Testis (tissue), 5 donors: ENCODE measurements at places on chromosomes 6 and 20.

DNA sequence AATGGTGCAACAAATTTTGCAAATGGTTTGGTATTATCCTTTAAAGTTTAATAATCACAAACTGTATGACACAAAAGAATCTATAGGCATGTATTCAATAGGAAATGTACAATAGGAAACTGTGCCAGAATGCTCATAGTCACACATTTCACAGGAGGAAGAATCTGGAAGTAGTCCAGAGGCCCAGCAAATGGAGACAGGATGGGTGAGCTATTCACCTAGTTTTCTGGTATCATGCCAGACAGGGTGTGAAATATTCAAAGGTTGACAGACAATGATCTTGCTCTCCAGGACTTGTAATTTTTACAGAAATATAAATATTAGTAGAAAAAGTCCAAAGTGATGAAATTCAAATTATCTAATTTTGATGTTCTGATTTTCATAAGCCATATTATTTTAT is 520.1 kb upstream of the IMPG1 start:
- DNase-seq: no peak

DNA sequence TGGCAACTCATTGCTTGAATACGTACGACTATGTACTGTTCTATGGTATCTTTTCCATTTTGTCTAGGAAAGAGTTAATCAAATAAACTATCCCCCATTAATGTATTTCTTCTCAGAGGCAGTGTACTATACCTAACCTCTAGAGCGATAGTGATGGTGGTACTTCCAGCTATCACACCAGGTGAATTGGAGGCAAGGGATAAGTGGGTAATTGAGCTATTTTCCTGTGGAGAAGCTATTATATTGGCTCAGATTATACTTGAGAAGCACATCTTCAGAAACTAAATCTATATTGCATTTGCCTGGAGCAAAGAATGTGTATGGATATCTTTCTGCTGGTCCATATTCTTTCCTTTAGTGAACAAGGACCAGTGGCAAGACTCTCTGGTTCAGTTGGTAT is 430.7 kb upstream of the KHDRBS2 start:
- DNase-seq: no peak

- DNase-seq: no peak
Measured at GRCh38 chr6:31858707-31859106, 3.9 kb downstream of the NEU1 start.

DNA sequence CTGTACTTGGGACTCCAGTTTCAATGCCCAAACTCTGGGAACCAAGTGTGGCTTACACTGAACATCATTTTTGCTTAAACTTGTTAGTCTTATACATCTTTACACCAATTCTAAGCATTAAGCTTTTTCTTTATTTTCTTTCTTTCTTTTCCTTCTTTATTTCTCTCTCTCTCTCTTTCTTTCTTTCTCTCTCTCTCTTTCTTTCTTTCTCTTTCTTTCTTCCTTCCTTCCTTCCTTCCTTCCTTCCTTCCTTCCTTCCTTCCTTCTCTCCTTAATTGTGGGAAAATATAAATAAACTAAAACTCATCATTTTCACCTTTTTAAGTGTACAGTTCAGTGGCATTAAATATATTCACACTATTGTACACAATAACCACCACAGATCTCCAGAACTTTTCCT is 31.6 kb upstream of the HLA-DQA2 start:
- DNase-seq: no peak

DNA sequence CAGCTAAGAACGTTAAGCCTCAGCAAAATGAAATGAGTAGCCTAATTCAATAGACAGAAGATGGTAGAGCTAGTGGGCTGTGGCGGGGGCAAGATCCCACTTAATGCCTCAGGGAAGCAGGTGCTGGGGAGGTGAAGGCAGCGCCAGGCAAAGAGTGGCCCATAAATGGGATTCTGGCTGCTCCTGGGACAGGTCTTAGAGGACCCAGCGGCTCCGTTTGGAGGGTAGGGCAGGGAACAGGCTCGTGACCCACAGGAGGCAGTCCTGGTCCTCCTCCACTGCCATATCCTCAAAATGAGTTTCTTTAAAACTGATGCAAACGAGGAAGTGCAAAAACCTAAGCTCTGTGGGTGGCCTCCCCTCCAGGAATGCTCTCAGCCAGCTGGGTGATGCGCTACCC is 32.7 kb downstream of the SAYSD1 start:
- no peak for DNase-seq

DNA sequence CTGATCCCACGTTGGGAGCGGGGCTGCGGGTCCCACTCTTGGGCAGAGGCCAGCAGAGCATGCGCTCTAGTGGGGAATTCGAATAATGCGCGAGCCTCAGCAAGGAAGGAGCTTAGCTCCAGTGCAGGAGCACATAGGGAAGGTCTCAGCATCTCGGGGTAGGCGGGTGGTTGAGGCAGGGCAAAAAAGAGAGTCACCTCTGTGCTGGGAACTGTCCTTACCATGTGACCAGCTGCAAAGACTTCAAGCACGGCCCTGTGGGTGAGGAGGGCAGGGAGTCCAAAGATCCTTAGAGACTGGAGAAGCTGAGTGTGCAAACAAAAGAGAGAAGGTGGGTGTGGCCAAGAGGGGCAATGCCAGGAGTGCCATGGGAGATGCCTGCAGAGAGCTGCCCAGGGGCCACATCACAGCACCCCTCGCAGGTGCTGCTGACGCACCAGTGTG is 79.2 kb upstream of the CD93 start:
- DNase-seq: no peak

DNA sequence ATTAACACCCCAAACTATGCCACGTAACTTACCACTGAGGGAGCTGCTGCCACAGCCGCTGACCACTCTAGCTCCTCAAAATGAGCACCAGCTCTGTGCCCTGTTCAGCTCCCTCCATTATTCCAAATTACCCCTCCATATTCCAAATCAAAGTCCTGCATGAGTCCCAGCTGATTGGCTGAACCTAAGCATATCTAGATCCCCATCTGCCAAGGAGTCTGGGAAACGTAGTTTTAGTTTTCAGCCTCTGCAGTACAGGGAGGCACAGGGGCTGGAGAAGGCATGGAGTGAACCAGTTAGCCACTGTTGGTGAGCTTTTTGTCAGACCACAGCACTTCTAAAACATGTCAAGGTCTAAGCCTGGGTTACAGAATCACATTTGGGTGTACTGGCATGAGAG is 15.9 kb downstream of the UNC5CL start:
- DNase-seq: no peak

DNA sequence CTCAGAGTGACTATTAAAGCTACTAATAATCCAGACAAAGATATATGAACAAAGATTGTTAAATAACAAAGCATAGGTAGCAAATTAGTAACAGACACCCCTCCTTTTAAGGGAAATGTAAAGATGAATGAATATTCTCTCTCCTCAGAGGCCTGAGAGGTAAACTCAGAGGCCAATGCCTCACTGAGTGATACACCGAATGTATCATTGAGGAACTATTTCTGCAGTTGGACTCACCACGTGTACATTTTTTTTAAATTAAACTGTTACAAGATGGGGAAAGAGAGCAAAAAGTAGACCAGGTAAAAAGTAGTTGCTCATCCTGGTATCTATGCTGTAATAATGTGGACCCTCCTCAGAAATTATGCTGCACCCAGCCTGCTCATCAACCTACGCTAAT is 72.3 kb upstream of the IPCEF1 start:
- no peak for DNase-seq

- no peak for DNase-seq
Measured at GRCh38 chr6:157456524-157456829, 75.5 kb downstream of the ZDHHC14 start.

DNA sequence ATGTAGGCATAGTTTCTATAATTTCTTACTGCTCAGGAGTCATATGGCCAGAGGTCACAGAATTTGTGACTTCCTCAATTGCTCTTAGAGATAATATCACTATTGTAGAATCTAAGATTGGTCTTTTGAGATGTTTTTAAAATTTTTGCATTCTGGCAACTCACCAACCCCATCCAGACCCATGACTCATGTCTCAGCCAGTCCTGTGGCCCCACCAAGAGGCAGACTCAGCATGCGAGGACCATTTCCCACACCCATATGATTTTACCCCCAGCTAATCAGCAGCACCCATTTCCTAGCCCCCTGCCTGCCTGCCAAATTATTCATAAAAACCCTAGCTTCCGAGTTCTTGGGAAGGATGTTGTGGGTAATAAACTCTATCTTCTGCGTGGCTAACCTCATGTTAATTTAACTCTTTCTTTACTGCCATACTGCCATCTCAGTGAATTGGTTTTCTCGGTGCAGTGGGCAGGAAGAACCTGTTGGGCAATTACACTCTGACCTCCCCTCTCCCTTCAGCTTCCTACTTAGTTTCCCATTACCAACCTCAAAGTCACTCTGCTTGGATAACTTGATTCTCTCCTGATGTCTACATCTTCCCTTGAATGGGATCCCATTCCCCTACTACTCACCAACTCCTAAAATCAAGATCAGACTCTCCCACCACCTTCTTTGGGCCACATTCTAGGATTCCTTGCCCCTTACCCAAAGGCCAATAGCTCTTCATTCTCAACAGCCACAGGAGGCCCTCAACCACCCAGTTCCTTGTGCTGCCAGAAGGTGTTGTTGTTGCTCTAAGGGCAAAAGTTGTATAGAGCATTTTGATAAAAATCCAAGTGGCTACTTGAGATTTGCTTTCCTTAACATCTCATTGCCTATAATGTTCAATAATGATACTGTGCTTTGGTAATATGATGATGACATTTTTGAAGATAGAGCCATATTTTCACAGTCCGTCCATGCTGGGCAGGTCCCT is 16.2 kb upstream of the IYD start:
- no peak for DNase-seq

GRCh38 chr20:11542645-11543044 is 375.0 kb upstream of the BTBD3 start:
- no peak for DNase-seq

GRCh38 chr20:40497899-40498691 is 190.9 kb downstream of the MAFB start:
- peak; percentile 24 for DNase-seq

DNA sequence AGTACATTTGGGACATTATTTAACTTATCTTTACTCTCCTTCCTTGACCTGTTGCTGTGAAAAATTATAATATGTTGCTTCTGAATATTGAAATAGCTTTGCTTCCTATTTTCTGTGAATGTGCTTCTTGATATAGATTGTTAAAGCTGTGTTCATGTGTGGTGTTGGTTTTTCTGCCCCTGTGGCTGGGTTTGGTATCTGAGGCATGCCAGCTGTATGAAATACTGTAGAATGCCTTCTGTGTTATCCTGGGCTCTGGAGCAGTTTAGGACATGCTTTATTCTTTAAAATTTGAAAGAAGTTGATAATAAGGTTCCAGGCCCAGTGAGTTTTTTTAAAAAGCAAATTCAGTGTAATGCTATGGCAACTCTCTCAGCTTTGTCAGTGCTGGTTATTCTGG is 71.7 kb downstream of the HIVEP1 start:
- DNase-seq: no peak

DNA sequence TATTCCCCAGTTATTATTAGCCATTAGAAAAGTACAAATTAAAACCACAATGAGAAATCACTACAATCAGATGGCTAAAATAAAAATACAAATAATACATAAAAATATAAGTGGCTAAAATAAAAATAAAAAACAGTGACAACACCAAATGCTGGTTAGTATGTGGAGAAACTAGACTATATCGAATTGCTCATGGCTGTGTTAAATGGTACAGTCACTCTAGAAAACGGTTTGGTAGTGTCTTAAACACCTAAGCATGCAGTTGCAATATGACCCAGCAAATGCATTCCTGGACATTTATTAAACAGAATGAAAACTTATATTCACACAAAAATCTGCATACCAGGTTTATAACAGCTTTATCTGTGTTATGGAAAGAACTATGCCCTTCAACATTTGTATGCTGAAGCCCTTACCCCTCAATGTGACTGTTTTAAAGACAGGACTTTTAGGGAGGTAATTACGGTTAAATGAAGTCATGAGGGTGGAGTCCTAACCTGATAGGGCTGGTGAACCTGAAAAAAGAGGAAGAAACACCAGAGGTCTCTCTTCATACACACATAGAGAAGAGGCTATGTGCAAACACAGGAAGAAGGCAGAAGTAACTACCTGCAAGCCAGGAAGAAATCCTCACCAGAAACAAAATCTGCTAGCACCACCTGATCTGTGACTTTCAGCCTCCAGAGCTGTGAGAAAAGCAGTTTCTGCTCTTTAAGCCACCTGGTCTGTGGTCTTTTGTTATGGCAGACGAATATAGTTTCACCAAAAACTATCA is 84.9 kb downstream of the ASCC3 start:
- no peak for DNase-seq

DNA sequence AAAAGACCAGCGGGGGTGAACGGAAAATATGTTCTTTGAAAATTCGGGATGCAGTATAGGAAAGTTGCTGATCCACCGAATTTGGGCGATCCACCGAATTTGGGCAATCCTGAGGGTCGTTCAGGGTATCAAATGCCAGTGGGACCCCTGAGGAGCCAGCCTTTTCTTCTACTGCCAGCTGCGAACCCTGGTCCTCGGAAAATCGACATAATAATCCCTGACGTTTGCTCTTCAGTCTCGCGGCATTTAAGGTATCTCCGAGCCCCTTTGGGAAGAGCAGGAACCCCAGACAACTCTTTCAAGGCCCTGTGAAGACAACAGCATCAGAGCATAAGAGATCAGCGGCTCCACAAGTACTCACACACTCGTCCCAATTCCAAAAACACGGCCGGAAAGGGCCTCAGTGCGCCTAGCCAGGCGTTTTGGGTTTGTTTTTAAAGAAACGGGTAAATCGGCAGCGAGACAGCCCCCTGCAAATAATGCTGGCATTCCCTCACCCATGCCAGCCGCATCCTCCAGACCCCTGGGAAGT is 1.0 kb downstream of the SIM1 start:
- DNase-seq: no peak

DNA sequence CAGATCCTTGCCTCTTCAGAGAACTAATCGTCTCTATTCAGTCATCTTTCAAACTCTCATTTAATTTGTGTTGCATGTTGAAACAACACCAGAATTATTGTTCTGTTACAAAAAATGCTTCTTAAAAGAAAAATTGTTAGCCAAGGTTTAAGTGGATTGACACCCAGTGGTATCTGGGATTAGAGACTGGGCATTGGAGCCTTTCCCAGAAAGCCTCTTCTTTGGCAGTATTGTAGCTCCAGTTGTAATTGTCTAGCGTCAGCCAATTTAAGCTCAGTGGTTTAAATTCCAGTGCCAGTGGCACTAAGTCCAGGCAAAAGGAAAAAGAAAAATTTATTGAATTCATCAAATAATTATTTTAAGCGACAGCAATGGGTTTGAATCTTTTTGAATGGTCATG is 801 bp downstream of the CCDC28A start:
- DNase-seq: no peak

DNA sequence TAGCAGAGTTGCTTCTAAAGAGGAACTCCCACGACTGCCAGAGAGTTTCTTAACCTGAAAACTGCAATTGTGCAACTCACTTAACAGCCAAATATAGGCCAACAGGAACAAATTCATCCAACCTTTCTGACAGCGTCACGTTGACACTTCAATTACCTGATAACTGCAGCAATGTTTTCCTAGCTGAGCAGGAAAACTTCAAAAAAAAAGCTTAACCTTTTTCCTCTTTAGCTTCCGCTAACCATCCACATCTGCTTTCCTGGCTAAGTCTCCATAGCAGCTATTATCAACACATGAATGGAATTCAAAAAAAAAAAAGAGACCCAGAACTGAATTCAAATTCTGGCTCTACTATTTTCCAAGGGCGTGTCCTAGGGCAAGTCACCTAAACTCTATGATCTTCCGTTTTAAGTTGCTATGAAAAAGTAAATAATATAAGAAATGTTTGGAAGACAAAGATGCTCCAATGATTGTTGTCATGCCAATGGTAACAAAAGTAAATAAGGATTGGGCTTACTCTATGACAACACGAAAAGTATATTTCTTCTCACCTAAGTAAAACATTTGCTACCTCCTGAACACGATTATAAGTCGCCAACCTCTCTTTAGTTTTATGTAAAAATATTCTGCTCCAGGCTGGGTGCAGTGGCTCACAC is 524.6 kb upstream of the JARID2 start:
- no peak for DNase-seq

- no peak for DNase-seq
Measured at GRCh38 chr6:56984361-56984760, 29.5 kb downstream of the BEND6 start.
